ENCODE measurements at places on chromosomes 1 and 21.
A peak's percentile ranks its signal among the peaks of the same experiment; 100 is the strongest.

GRCh38 chr1:21027805-21028204 lies 148.9 kb downstream of the EIF4G3 start:
- DNase-seq = no peak

DNA sequence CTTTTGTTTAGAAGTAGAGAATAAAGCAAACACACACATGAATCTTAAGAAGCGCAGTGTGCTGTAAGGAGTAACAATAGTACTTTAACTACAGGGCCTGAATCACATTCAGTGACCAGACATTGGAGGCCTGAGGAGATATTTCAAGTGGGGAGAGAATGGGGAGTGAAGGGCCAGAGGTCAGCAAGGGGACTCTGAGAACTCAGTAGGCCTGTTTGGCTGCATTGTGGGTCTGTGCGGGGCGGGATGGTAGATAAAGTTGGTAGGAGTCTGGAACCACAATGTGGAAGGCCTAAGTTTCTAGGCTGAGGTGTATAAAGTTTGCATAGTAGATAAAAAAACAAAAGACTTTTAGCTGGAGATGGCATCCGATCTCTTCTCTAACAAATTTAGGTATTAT lies 52.7 kb upstream of the WLS start:
- DNase-seq = no peak

DNA sequence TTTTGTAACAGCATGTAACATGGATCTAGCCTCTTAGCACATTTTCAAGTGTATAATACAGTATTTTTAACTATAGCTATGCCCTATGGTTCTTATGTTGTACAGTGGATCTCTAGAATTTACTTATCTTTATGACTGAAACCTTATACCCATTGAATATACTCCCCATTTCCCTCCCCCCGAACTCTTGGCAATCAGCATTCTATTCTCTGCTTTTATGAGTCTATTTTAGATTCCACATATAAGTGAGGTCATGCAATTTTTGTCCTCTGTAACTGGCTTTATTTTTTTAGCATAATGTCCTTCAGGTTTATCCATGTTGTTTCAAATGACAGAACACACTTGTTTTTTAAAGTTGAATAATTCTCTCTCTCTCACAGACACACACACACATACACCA lies 3.1 kb upstream of the GBP6 start:
- DNase-seq = no peak

GRCh38 chr1:216183007-216183406 lies 240.2 kb downstream of the USH2A start:
- DNase-seq = no peak

DNA sequence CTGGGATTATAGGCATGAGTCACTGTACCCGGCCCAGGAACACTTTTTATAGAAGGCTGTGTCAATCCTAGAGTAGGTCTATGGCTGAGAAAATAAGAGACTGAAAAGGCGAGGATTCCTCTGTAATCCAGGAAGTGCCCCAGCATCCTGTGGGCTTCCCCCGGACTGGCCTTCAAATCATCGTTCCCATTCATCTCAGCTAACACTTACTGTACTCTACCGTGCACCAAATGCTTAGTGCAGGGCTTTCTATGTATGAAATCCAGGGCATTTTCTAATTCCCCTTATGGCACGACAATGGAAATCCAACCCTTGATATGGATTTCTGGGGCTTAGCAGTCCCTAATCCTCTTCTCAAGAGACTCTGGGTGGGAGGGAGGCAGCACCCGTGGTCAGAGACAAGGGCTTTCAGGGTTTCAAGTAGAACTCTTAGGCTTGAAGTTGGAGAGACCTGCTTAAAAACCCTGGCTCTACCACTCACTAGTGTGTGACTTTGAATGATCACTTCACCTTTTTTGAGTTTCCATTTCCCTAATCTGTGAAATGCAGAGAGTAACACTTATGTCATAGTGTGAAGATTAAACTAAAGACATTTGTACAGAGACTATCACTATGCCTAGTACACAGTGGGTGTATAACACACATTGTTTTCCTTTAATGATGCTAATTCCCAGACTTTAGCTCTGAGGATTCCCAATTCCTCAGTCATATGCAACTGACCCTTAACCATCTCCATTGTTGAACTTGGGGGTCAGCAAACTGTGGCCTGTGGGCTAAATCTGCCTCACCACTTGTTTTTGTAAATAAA lies 20.3 kb downstream of the MECR start:
- DNase-seq = no peak

DNA sequence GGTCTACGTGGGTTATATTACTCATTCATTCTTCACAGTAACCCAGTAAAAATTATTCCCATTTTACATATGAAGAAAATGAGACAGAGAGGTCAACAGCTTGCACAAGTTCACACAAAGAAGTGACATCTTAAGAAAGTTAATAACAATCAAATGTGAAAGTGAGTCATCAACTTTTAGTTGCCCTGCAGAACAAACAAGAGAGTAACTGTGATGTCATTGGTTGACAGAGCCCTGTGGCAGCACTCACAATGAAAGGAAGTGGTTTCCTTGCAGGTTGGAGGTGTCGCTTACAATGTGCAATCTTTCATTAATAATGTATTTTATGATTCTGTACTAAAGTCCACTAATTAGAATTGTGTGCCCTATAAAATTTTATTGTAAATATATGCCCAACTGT lies 369.6 kb downstream of the RYR2 start:
- DNase-seq = no peak

DNA sequence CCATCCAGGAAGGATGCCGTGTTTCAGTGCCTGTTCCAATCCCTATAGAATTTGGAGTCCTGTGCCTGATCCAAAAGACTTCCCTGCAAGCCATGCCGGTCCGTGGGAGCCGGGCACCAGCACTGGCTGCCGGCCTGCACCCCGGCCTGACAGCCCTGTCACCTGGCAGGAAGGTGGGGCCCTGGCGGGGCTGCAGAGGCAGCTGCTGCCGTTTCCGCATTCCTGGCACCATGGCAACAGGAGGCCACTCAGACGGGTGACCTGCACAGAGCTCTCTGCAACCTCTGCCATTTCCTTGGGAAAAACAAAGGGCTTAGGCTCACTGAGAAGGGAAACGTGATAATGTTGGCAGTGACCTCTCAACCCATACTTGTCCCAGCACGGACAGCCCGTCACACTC lies 63.2 kb upstream of the TMEM51 start:
- DNase-seq = no peak

DNA sequence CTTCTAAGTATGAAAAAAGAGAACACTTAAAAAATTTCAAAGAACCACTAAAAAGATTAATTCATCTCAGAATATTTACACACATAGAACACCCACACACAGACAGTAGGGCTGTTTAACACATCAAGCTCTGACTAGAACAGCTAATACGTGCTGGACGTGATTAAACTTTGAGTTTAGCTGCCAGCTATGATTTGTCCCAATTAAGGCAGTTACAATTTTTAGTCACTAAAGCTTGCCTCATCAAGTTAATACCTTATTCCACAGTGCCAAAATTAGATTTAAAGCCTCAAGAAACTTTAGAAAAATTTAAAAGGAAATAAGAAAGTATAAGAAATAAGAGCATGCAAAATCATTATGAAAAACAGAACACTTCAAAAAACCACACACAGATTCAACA lies 18.9 kb downstream of the SLC16A1 start:
- DNase-seq = peak; percentile 20
